ENCODE measurements at places on chromosomes 4 and X.

GRCh38 chr4:13765539-13765938, 138.0 kb upstream of the BOD1L1 start:
- no peak for DNase-seq

GRCh38 chr4:7918981-7919380, 20.7 kb downstream of the AFAP1 start:
- no peak for DNase-seq

- DNase-seq: no peak
These were observed 28.1 kb upstream of the IL3RA start for GRCh38 chrX:1308476-1308875.

DNA sequence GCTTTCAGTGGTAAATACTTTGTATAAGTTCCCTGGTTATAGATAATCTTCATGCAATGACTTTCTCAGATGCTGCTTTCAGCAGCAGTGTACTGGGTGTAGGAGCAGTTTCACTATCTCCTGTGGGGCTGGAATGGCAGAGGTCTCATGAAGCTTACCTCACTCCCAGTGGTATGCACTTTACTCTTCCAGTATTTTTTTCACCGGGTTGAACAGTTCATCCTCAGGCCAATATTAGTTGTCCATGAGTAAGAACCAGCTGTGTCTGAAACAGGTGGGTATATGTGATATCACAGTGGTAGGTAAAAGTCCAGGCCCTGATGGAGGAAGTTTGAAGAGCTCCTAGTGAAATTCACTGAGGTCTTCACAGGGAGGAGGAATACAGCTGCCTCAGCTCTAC, 351.5 kb upstream of the EMCN start:
- no peak for DNase-seq

DNA sequence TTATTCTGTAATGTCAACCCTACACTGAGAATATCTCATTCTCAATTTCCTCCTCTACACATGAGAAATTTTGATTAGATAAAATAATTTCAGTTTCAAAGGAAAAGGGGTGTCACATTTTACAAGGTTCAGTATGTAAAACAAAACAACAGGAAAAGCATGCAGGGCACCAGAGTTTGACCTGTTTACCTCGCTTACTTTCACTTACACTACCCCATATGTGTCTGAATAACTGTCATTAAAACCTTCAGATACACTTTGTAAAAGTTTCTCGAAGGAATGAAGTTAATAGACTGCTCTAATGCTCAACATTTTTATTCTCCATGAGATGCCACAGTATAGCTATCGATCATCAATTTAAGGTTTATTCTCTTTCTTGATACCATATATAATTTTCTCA, 12.3 kb upstream of the PCDH10 start:
- no peak for DNase-seq

- no peak for DNase-seq
These were observed 6.4 kb downstream of the RPL9 start for GRCh38 chr4:39452153-39452859.

DNA sequence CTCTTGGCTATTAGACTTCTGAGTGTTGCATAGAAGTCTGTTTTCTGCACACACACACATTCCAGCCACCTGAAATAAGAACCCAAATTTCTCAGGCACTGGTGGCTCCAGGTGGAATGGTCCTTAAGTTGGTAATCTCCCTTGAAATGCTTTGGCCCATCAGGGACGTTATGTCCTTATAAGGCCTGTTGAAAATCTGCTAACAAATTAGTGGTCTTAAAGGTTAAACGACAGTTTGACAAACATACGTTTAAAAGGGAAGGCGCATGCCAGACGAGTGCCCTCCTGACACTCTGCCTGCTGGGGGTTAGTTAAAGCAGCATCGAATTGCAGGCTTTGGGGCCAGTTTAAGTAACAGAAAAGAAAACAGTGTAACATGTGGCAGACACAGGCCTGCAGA, 125.0 kb downstream of the TBX22 start:
- DNase-seq: no peak

- no peak for DNase-seq
These were observed 190.3 kb upstream of the SPOCK3 start for GRCh38 chr4:167424341-167425256.

- DNase-seq: no peak
These were observed 30.2 kb upstream of the ELF2 start for GRCh38 chr4:139207247-139207646.

DNA sequence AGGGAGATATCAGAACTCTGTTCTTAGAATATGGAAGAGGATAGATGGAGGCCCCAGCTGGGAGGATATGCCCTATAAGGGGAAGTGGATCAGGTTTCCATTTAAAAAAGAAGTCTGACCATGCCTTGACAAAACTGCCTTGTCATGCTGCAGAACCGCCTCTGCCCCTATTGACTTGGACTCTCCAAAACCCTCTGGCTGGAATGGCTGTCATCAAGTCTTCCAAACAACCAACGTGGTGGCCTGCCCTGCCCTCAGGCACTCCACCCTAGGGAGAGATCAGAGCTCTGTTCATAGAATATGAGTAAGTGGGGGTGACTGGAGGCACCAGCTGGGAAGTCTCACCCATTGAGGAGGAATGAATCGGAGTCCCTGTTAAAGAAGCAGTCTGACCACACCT, 114.9 kb downstream of the VSIG4 start:
- no peak for DNase-seq

DNA sequence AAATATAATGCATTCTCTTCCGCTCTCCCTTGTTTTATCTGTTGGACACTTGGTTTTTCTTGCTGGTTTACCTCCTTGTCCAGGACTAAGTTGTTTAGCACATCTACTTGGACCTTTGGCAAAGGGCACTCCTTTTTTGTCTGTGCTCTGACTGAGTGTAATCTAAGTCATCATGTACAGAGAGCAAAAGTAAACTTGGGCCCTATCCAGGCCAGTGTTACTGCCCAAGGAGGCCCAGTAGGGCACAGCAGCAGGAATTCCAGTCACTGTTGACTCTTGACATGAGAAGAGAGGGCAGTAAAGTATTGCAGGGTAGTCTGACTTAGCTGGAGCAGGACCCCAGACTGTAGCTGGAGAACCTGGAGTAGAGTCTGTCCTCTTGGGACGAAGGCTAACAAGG, 445.5 kb downstream of the ZIC3 start:
- DNase-seq: no peak

- DNase-seq: no peak
These were observed 26.8 kb upstream of the CENPU start for GRCh38 chr4:184760681-184761080.

DNA sequence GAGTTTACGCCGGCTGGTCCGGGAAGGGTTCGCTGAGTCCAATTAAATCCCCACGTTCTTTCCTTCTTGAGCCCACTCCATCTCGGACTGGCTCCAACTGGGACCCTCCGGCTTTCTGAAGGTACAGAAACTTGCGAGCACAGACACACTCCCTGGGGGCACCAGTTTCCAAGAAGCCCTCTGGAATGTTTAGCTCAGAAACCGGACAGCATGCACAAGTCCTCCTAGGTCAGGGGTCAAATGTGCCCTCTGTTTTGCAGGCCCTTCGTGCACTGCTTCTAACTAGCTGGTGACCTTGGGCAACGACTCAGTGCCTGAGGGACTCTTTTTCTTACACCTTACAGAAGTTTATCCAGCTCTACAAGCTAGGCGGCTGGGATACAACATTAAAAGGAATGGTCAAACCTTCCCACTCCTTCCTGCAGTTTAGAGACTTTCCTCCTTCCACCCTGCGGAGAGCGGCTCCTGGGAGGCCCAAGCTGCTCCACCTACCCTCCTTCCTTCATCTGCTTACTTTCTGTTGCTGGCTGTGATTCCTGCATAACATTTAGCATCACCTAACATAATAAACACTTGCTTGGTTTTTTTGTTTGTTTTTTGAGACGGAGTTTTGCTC, 275.5 kb downstream of the BCOR start:
- no peak for DNase-seq

DNA sequence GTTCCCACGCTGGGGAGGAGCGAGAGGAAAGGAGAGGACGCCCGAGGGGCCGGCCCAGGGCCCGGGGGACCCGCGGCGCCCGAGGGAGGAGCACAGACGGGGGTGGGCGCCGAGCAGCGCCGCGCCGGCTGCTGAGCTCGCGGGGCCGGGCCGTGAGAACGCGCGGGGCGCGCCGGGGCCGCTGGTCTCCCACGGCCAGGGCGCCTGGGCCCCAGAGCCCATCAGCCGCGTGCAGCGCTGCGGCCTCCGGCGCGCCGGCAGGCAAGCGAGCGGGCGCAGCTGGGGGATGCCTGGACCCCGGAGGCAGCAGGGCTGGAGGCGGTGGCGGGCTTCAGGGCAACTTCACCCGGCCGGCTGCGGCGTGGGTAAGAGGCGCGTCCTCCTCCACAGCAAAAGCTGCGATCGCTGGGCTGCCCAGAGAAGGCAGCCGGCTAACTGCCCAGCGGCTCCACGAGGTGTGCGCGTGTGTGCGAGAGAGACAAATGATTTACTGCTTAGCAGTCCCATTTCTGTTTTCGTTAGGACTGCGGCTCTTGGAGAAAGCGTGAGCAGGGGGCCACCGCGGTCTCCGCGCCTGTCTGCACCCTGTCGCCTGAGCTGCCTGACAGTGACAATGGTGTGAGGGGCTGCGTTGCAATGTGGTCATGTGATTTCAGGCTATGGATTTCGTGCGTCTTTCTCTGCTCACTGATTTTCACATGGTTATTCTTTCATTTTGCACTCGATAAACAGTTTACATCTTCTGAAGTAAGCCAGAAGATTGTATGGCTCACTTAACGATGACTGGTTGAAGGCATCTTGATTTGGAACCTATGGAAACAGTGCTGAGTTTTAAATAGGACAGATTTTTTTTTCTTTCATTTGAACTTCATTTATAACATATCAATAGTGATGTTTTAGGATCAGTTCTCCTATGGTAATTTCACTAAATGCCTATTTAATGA, 1.2 kb downstream of the GUCY1A1 start:
- no peak for DNase-seq
